Thoracic aorta (tissue), 2 donors: ENCODE measurements at places on chromosomes 1 and 21.

DNA sequence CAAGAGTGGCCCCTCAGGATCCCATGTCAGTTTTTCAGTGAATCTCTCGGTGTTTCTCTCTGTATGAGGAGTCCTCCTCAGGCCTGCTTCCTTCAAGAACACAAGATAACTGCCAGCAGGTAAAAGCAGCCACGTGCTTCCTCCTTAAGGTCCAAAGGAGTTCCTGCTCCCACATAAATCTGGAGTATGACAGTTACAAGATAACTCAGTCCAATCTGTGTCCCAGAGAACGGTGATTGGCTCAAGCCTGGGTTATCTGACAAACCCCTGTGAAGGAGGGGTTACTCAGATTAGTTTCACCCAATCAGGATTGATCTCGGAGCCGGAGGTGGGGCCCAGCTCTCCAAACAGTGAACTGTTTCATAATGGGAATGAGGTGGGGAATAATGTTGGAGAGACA, 5.8 kb upstream of the ANKRD13C start:
- DNase-seq = no peak
- H3K27ac ChIP-seq = no peak overlapping the region
- H3K36me3 ChIP-seq = no peaks in the 10 kb centered on the region
- peaks cover 4% of the 10 kb centered on the region for H3K4me1 ChIP-seq

DNA sequence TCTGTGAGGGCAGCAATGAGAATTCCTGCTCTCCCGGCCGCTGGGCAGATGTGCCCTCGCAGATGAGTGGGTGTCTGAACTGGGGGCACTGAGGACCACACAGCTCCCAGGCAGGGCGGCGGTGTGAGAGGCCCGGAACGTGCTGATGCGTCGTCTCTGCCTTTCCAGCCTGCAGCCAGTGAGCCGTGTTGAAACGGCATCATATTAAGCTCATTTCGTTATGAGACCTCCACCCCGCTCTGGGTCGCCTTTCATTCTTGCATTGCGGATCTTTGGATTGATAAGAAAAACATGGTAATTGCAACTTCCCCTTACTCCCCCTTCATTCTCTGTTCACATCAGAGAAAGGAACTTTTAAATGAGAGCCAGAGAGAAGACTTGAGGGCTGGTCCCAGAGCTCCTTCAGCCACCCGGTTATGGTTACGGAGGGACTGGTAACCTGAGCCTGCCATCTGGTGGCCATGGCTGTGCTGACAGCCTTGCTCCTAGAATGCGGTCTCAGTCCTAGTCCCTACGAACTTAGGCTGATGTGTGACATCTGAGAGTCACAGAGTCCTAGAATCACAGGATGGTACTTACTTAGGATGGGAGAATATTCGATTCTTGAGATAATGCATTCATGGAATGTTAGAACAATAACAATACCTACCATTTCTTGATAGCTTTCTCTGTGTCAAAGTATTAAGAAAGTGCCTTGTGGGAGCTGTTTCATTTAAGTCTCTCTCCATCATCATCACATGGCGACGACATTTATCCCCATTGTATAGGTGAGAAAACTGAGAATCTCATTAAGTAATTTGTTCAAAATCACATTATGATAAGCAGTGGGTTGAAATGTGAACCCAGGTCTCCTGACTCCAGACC, 271.0 kb downstream of the TRABD2B start:
- H3K4me1 ChIP-seq = peaks cover 14% of the 10 kb centered on the region
- no peaks in the 10 kb centered on the region for H3K36me3 ChIP-seq
- no peak for DNase-seq
- no peak overlapping the region for H3K27ac ChIP-seq
- peak overlapping the region; percentile 56 for H3K4me3 ChIP-seq

DNA sequence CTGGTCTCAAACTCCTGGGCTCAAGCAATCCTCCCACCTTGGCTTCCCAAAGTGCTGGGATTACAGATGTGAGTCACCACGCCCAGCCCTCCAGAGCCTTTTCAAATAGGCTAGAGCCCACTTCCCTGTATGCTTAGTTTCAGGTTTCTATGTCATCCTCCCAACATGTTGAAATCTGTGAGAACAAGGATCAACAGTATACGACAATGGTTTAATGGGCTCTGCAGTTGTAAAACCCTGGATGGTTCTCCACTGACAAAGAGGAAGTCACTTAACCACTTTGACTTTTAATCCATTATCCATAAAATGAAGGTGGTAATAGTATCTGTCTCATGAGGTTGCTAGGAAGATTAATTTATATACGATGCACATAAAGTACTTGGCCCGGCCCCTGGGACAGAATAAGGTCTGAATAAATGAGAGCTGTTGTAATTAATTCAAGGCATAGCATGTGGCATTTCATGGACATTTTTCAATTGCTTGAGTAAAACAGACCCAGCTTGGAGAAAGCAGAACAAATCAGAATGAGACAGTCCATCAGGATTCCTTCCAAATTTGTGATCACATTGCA, 113.9 kb upstream of the ZNF648 start:
- peaks cover 14% of the 10 kb centered on the region for H3K4me1 ChIP-seq
- no peaks in the 10 kb centered on the region for H3K27me3 ChIP-seq
- H3K4me3 ChIP-seq = no peak overlapping the region
- no peak overlapping the region for H3K27ac ChIP-seq
- no peak for DNase-seq

- peaks cover 32% of the 10 kb centered on the region for H3K4me1 ChIP-seq
- no peaks in the 10 kb centered on the region for H3K36me3 ChIP-seq
- no peak overlapping the region for H3K4me3 ChIP-seq
- no peaks in the 10 kb centered on the region for H3K27me3 ChIP-seq
- no peak for DNase-seq
- no peak overlapping the region for H3K27ac ChIP-seq
These were observed 285.7 kb downstream of the TM2D1 start for GRCh38 chr1:61439234-61439633.
